Caco-2 (cell line): ENCODE measurements at places on chromosomes 6 and 20. TPM values are rescaled to one million over a fixed set of nuclear protein-coding genes. Genes with fewer than 3 reads are reported as not detected.

The FAM8A1 gene
- total RNA-seq, result 18.9 and 20.9 TPM in 2 replicates

The CNKSR3 gene
- total RNA-seq, result 31.8 and 33.1 TPM in 2 replicates

The ZBTB12 gene
- 9.6 and 11.7 TPM in 2 replicates for total RNA-seq

The CTCFL gene
- not detected in 2 replicates for total RNA-seq

The ACOT8 gene
- total RNA-seq, result 35.1 and 36.2 TPM in 2 replicates

The BAK1 gene
- 28.5 and 29.4 TPM in 2 replicates for total RNA-seq

The IL17F gene
- not detected in 2 replicates for total RNA-seq

The XKR7 gene
- not detected in 2 replicates for total RNA-seq

The KCNQ2 gene
- 0.25 and 0.46 TPM in 2 replicates for total RNA-seq

The NHLRC1 gene
- total RNA-seq, result 1.6 and 2.1 TPM in 2 replicates

The CYP39A1 gene
- not detected in 2 replicates for total RNA-seq

The PCK1 gene
- 0.42 TPM in 1 of 2 replicates, not detected in the other for total RNA-seq
